Thoracic aorta (tissue), 2 donors: ENCODE measurements at places on chromosomes 2 and 18. TPM values are rescaled to one million over a fixed set of nuclear protein-coding genes. Genes with fewer than 3 reads are reported as not detected.

The SLC4A3 gene
- total RNA-seq: 6.5 TPM

The CFAP210 gene
- total RNA-seq: not detected

The CHRND gene
- not detected for total RNA-seq

The MLPH gene
- 2.0 TPM for total RNA-seq

The PMAIP1 gene
- total RNA-seq: not detected

The KCNS3 gene
- total RNA-seq: 30.3 TPM

The TUBA4B gene
- total RNA-seq: not detected

The AQP12A gene
- not detected for total RNA-seq

The C2orf15 gene
- not detected for total RNA-seq

DNA sequence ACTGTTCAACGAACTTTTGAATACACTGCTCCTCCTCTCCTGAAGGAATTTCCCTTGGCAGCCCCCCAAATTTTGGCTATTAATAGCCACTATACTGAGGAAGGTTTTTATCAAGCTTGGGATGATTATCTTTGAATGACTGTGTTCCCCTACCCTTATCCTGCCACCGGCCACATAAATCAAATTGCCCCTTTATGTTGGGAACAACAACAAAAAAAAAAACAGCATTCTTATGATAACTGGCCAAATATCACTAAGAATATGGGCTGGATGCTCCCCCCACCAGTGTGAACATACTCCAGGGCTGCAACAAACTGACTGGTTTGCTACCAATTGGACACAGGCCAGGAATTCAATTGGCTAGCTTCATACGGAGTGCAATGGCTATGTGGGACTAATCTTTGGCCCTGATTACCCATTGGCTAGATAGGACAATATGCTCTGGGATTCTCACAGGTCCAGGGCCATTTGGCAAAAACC, 20.6 kb downstream of the DUSP11 start:
- no peaks in the 10 kb centered on the region for H3K27me3 ChIP-seq
- no peak overlapping the region for H3K27ac ChIP-seq
- H3K4me1 ChIP-seq: peaks cover 12% of the 10 kb centered on the region
- peaks cover 9% of the 10 kb centered on the region for H3K36me3 ChIP-seq
- no peak overlapping the region for H3K4me3 ChIP-seq

DNA sequence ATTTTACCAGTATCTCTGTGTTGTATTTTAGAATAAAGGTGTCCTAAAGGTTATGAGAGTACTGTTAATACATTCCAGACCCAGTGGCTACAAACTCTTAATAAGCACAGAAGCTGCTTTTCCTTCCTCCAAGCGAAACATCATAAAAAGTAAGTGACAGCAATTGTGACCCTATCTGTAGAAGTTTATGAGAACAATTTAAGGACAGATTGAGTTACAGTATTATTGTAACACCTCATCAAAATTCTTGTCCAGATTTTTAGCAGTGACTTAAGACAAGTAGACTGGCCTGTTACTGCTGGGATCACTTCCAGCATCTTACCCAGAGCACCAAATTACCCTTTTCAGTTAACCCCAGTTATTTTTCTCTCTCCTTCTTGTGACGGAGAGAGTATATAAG, 154.6 kb downstream of the ERBB4 start:
- no peaks in the 10 kb centered on the region for H3K36me3 ChIP-seq
- H3K4me1 ChIP-seq: peaks cover 30% of the 10 kb centered on the region
- H3K27me3 ChIP-seq: no peaks in the 10 kb centered on the region

- H3K4me1 ChIP-seq: peaks cover 38% of the 10 kb centered on the region
- H3K27me3 ChIP-seq: no peaks in the 10 kb centered on the region
- no peak for DNase-seq
- H3K36me3 ChIP-seq: no peaks in the 10 kb centered on the region
- no peak overlapping the region for H3K4me3 ChIP-seq
- no peak overlapping the region for H3K27ac ChIP-seq
These were observed 1.8 kb upstream of the ARMC9 start for GRCh38 chr2:231196592-231196991.

GRCh38 chr2:179440642-179441251, 176.1 kb upstream of the SESTD1 start:
- H3K36me3 ChIP-seq: no peaks in the 10 kb centered on the region
- H3K4me1 ChIP-seq: no peaks in the 10 kb centered on the region
- H3K27ac ChIP-seq: no peak overlapping the region
- no peaks in the 10 kb centered on the region for H3K27me3 ChIP-seq
- DNase-seq: no peak

DNA sequence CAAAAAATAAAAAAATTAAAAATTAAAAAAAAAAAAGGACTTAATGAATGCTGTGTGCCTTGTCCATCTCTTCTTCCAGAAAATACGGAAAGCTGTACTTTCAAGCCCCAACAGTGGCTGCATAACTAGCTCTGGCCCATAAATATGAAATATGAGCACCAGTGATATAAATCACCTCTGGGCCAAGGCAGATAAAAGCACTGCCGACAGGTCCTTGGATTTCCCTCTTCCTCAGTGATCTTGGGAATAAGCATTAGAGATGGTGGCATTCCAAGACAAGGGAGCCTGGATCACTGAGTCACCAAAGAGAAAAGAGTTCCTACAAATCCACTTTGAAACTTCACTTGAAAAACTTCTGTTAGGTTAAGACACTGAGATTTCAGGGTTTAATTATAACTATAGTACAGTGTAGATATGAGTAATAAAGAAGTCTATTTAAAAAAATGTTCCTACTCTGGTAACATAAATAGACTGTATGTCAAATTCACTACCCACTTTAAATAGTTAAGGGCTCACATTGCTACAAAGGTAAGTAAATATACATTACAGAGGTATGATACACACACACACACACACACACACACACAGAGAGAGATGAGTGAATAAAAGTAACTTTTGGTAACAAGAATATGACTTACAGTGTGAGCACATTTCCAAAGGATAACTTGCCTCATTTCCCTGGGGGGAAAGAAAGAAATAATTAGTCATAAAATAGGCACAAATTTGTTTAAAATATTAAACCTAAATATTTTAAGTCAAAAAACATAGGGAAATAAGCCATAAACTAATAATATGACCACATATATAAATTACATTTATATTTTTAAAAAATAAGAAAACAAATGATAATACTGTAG, 35.6 kb downstream of the PPP3R1 start:
- no peak for DNase-seq
- H3K27me3 ChIP-seq: no peaks in the 10 kb centered on the region
- no peak overlapping the region for H3K27ac ChIP-seq
- no peak overlapping the region for H3K4me3 ChIP-seq
- no peaks in the 10 kb centered on the region for H3K36me3 ChIP-seq

- no peaks in the 10 kb centered on the region for H3K27me3 ChIP-seq
- H3K4me3 ChIP-seq: no peak overlapping the region
- H3K36me3 ChIP-seq: no peaks in the 10 kb centered on the region
These were observed 317.9 kb upstream of the TANK start for GRCh38 chr2:160842286-160842685.

DNA sequence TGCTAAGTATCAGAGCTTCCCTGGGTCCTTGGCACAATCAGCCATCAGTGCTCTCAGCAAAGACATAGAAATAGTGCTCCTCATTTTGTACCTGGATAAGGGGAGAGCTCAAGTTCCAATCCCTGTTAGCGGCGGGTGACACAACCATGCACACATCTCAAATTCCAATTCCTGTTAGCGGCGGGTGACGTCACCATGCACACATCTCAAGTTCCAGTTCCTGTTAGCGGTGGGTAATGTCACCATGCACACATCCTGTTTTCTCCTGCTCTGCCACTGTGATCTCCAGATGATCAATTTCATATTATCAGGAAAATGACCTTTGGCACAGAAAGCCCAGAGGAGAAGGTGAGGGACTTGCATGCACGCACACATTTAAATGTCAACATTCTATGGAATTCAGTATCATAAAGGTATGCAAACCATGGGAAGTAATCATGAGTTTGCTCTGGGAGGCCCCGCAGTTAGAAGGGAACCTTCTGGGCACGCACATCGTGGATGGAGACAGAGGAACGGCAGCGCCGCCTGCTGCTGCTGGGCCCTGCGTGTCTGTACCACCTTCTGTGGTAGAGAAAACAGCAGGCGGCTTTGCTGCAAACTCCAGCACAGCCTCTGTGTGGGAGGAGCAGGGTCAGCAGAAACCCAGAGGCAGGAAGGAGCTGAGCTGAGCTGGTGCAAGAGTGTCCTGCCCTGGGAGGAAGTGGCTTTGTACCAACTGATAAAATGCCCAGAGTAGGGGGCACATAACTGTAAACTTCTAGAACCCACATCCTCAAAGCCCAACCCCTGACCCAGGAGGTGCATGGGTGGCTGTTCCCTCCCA, 77.8 kb downstream of the MBP start:
- H3K27ac ChIP-seq: peak overlapping the region; percentile 47
- no peaks in the 10 kb centered on the region for H3K36me3 ChIP-seq
- no peak for DNase-seq
- no peaks in the 10 kb centered on the region for H3K27me3 ChIP-seq
- H3K4me3 ChIP-seq: no peak overlapping the region

DNA sequence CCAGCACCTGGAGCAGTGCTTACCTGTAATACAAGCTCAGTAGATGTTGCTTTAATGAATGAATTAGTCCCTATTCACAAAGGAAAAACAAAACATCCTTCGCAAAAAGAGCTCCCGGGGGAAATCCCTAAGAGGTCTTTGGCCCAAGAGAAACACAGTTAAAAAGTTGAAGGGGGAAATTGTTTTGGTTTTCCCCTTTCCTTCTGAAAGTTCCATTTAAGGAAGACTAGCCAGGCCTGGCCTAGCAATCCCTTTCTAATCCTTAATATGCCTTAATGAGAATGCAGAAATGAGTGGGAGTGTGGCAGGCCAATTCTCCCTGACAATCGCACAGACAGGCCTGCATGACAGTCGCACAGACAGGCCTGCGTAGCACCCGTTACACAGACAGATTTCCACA, 33.5 kb upstream of the REL start:
- no peaks in the 10 kb centered on the region for H3K27me3 ChIP-seq
- no peaks in the 10 kb centered on the region for H3K36me3 ChIP-seq
- no peak overlapping the region for H3K27ac ChIP-seq
- DNase-seq: no peak

GRCh38 chr2:26590508-26590907, 50.7 kb downstream of the CIB4 start:
- no peak overlapping the region for H3K4me3 ChIP-seq
- H3K27ac ChIP-seq: no peak overlapping the region
- no peak for DNase-seq
- H3K4me1 ChIP-seq: no peaks in the 10 kb centered on the region

GRCh38 chr2:159419403-159419802, 132.9 kb upstream of the WDSUB1 start:
- no peaks in the 10 kb centered on the region for H3K4me1 ChIP-seq
- H3K27ac ChIP-seq: no peak overlapping the region
- H3K36me3 ChIP-seq: peaks cover 9% of the 10 kb centered on the region

GRCh38 chr2:11344342-11344955, at the start of gene ROCK2:
Gene ROCK2 (minus strand): TSS chr2:11344636. CDS start chr2:11344136, 500 bp downstream.
- H3K36me3 ChIP-seq: no peaks in the 10 kb centered on the region
- peak within 1 kb of the TSS; percentile 100 for H3K27ac ChIP-seq
- no peaks in the 10 kb centered on the region for H3K27me3 ChIP-seq

GRCh38 chr2:144310484-144310883, 209.4 kb downstream of the ZEB2 start:
- no peaks in the 10 kb centered on the region for H3K36me3 ChIP-seq
- H3K4me3 ChIP-seq: no peak overlapping the region
- no peak overlapping the region for H3K27ac ChIP-seq
- H3K27me3 ChIP-seq: no peaks in the 10 kb centered on the region

DNA sequence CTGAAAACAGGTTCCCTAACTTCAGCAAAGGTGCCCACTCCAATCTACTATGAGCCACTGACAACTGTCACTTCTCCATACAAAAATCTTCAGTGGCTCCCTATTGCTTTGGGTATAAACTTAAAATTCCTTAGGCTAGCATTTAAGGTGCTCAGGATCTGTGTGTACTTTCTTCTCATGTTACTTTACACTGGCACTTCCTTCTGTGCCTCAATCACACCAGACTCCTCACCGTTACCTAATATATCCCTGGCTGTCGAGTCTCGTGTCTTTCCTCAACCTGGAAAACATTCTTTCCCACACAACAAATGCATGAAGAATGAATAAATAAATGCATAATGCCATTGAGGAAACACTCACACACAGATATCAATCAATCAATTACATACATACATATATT, 101.1 kb downstream of the TCF4 start:
- no peak for DNase-seq
- no peak overlapping the region for H3K27ac ChIP-seq

DNA sequence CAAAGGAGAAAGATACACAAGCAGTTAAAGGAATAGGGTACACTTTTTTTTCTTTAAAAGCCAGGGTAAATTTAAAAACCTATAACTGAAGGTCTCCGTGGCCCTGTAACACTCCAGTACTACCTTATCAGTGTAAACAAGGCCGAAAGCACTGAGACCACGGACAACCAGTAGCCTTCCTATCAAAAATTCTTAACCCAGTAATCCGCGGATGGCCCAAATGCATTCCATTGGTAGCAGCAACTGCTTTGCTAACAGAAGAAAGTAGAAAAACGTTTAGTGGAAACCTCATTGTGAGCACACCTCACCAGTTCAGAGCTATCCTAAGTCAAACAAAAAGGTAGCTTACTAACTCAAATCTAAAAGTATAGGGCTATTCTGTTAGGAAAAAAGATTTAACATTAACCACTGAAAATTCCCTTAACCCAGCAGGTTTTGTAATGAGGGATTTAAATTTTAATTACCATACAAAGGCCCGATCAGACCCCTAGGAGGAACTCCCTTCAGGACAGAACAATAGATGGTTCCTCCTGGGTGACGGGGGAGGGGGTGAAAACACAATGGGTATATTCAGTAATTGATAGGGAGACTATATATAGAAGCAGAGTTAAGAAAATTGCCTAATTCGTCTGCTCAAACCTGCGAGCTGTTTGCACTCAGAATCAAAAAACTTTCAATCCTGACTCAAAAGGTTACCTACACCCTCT, 50.8 kb upstream of the CWC22 start:
- no peaks in the 10 kb centered on the region for H3K4me1 ChIP-seq
- H3K4me3 ChIP-seq: no peak overlapping the region
- H3K27ac ChIP-seq: no peak overlapping the region
